Dorsolateral prefrontal cortex (tissue), 122 donors: ENCODE measurements at places on chromosomes 6 and 20. TPM values are rescaled to one million over a fixed set of nuclear protein-coding genes. Genes with fewer than 3 reads are reported as not detected.

DNA sequence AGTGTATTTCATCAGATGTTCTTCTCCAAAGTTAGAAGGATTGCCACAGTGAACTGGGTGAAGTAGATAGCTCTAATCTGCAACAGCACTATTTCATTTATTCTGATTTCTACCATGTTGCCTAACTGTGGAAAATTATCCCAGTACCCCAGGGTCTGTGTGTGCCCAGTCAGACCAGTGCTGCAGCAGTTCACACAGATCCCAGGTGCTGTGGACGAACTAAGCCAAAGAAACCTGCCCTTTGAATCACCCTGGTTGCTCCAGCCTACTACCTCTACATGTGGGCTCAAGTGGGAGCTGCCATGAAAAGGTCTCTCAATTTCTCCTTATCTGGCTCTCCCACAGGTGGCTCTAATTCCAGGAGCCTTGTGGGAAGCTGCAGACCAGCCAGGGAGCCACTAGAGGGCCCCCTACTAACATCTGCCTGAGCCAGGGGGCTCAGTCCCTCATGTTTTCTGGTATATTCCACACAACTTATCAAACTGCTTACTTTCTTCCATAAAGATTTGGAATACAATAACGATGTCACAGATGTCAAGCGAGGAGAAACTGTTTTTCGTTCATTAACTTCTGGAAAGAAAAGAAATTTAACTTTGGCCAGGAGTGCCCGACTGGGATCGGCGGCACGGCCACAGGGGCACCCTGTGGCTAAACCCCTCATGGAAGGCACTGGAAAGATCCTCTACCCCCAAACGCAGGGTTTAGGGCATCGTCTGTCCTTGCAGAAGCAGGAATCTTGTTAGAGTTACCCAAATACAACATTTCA lies 31.6 kb upstream of the LY86 start:
- DNase-seq: no peak

The ITCH gene
- 84.4 TPM for total RNA-seq

GRCh38 chr20:53243152-53243551 lies 271.0 kb downstream of the TSHZ2 start:
- no peak for DNase-seq

The FAM229B gene
- total RNA-seq: 53.2 TPM

DNA sequence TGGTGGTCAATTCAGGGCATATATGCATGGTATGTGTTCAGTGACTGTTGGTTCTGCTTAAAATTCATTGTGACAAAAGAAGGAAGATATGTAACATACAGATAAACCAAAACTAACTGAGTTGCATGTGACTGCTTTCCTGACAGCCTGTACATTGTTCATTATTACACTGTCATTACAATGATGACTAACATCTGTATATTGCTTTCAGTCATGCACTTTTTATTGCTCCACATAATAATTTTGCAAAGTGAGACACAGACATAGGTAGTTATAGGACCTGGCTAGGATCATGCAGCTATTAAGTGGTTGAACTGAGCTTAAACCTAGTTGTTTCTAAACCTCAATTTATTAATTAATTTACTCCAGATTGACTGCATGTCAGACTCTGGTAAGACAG lies 703.2 kb downstream of the HDGFL1 start:
- no peak for DNase-seq

DNA sequence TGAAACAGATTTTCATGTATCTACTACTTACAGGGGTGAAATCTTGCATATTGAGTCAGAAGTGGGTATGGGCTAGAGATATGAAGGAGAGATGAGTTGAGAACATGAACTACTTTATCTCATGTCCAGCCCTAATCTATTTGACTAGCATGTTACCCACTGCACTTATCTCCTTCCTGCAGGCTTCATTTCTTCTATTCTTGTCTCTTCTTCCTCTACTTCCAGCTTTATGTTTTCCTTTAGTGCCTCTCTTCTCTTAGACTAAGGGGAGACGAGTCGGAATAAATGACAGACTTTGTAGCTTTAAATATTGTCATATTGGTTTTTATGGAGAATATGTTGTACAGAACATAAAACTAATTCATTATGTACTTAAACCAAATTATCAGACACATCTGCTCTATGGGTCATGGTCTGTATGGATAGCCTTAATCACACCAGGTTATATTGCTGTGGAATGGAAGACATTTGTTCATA lies 5.3 kb downstream of the RAB32 start:
- DNase-seq: no peak

DNA sequence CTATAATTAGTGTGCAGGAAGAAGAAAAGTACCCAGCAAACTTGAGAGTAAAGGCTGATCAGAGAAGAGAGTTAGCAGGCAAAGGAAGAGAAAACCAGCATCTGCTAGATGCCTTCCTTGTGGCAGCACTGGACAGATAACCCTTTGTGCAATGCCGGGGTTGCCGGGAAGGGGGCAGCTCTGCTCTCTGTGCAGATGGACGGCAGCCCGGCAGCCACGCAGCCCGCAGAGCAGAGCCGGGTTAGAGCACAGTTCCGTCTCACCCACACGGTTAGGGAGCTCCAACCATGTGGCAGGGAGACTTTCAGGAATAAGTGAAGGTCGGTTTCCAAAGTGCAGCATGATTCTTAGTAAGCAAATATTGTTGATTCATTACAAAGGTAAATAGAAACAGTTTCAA lies 80.0 kb upstream of the RPS6KA2 start:
- DNase-seq: peak; percentile 59

GRCh38 chr6:284486-284885 lies 7.8 kb upstream of the DUSP22 start:
- no peak for DNase-seq

- DNase-seq: no peak
Observed at GRCh38 chr6:136334465-136334846, 44.8 kb upstream of the BCLAF1 start.

GRCh38 chr20:17995967-17996819 lies 27.4 kb downstream of the MGME1 start:
- DNase-seq: no peak

DNA sequence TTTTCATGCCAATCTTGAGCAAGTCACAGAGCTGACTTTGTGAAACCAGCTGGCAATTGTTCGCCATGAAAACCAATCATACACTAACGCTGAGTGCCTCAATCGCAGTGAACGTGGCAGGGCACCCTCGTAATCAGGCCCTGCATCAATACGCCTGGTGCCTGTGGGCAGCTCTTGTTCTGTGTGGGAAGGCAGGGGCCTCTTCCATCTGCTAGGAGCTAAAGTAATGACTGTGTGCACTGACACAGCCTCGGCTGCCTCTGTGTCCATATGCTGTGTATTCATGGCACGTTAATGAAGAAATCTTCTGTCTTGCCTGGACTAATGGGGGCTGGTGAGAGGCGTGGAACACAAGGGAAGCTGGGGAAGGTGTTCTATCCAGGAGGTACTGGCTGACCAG lies 27.8 kb upstream of the SYNDIG1 start:
- DNase-seq: no peak

The CYP24A1 gene
- 0.47 TPM for total RNA-seq

DNA sequence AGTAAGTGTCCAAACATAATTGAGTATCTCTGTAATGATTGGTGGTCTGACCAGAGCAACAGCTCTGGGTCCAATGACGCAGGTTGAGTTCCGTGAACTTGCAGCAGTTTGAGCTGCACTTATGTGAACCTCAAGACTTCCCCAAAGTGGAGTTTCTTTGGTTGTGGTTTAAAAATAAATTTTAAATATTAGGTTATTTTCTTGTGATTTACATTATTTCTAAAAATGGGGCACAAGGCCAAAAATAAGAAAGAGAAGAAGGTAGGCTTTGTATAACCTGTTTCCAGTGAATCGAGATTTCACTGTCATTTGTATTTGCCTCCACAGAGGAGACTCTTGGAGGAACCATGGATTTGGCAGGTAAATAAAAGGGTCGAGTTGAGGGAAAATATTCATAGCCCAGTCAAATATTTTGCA lies 166.4 kb upstream of the ZNF217 start:
- no peak for DNase-seq

GRCh38 chr20:20411402-20411801 lies 43.5 kb downstream of the INSM1 start:
- no peak for DNase-seq

The CPNE5 gene
- total RNA-seq: 120 TPM

GRCh38 chr6:102582569-102582968 lies 1189.1 kb downstream of the GRIK2 start:
- no peak for DNase-seq

DNA sequence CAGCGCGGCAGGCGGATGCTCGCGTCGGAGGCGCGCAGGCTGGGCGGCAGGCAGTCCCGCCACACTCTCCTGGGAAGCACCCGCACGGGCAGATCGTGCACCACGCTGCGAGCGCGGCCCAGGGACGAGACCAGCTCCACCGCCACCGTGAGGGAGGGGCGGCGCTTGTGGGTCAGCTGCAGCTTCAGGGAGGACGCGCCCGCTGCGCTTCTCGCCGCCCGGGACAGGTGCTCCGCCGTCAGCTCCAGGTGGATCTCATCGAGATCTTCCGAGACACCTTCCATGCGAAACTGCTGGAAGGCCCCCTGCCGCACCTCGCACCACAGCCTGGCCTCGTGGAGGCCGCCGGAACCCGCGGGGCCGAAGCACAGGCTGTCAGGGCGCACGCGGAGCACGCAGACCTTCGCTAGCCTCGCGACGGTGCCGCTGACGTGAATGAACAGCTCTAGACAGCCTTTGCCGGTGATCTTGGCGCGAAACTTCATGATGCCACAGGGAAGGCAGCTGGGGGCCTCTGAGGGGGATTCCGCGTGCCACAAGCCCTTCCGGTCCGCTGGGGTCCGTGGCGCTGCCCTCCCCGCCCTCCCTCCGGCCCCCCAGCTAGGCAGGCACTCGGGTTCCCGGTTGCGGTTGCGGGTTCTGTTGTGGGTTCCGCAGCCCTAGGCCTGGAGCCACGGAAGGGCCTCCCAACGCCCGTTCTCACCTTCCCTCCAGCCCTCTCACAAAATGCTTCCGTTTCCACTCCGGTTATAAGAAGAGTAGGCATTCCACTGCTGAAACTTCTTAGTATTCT lies at the start of gene HUS1B:
Gene HUS1B, minus strand, starts transcription at position 641 of the 793 bp plus-strand sequence. Its CDS starts 156 bp downstream, at position 485.
- DNase-seq: no peak

DNA sequence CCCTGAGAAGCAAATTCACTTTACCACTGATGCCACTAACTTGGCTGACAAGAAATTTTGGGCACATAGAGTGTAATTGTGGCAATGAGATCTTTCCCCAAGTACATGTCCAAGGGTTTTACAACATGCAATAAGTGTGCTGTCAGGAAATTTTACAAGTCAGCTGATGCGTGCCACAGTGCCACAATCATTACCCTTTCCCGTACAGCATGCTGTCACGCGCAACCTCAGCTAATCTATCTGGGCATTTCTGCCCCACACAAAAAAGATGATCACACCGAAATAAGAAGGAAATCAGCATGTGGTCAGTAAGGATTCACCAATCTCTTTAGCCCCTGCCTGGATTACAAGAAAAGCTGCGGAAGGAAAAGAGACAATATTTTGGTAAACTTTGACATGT lies 163.6 kb upstream of the PREP start:
- DNase-seq: no peak

- no peak for DNase-seq
Observed at GRCh38 chr6:119844387-119844786, 494.8 kb upstream of the MAN1A1 start.

The SLC24A3 gene
- 9.7 TPM for total RNA-seq

GRCh38 chr6:168376811-168377483 lies 57.4 kb upstream of the DACT2 start:
- DNase-seq: no peak

- no peak for DNase-seq
Observed at GRCh38 chr6:66344796-66345195, 637.8 kb upstream of the EYS start.

DNA sequence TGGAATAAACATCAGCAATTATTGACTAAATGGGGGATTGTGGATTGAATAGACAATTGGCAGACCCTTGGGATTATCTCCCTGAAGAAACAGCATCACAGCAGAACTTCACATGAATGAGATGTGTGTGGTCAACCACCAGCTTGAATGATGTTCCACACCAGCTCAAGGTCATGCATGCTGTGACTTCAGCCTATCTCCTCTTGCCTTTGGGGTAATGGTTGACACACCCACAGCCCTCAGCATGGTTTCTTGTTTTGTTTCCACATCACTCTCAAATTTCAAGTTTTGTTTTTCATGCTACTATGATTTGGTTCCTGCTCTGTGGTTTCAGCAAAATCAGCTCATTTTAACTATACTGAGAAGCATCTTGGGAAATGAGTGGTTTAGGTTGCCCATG lies 94.3 kb downstream of the PAK5 start:
- no peak for DNase-seq

The PLN gene
- 1.3 TPM for total RNA-seq

GRCh38 chr6:132401618-132402285 lies 477 bp upstream of the MOXD1 start:
- no peak for DNase-seq

- no peak for DNase-seq
Observed at GRCh38 chr20:11929947-11930346, 12.3 kb downstream of the BTBD3 start.

DNA sequence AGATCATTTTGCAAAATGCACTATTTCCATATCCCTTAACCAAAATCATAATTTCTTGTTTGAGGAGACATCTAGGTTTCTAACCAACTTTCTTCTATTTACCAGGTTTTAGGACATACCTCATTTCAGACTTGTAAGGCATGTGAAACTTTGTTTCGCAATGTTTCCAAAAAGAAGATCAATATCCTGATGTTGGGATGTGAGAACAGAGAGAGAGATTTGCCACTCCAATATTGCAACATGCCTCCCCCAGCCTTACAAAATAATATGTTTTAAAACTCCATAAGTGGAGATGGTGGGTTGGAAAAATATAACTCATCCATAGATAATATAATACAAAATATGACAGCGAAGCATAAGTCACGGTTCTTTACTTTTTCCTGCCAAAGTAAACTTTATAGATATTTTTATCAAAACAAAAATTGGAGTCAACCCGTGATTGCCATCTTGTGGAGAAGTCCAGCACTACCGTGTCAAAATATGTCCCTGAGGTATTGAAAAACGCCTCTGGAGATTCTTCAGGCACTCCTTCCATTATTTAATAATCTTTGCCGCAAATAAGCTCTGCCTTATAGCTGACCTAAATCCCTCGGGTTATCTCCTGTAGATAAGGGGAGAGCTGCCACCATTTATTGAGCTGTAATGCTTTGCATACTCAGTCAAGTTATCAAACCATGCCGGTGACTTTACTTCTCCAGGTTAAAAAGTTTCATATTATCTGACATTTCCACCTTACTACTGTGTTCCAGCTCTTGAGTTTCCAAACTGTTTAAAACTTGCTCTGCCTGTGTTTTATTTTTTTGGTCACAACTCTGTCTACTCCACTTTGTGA lies 534.2 kb downstream of the HACE1 start:
- no peak for DNase-seq

GRCh38 chr6:38552121-38552520 lies 87.6 kb downstream of the BTBD9 start:
- DNase-seq: no peak

- no peak for DNase-seq
Observed at GRCh38 chr20:22842793-22843192, 192.3 kb upstream of the SSTR4 start.

The MROH8 gene
- total RNA-seq: 14.4 TPM

The WFDC5 gene
- total RNA-seq: not detected

- no peak for DNase-seq
Observed at GRCh38 chr20:48164566-48165400, 379.5 kb upstream of the SULF2 start.

DNA sequence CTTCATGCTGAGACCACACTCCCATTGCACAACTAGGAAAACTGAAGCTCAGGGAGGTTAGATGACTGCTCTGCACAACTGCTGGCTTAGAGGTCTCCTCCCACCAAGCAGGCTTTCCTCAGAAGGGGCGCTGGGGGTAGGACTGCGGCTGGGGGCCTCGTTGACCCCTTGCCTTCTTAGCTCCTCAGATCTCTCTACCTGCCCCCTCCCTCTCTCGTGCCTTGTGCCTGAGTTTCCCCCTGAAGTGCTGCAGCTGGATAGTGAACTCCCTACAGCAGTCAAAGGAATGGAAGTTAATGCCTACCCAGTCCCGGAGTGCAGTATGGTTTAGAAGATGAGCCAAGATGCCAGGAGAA lies 149.8 kb downstream of the GRM4 start:
- no peak for DNase-seq
